ENCODE measurements at places on chromosomes 3 and 15.

GRCh38 chr15:94021621-94022320 lies 209.6 kb upstream of the MCTP2 start:
- no peak for DNase-seq

DNA sequence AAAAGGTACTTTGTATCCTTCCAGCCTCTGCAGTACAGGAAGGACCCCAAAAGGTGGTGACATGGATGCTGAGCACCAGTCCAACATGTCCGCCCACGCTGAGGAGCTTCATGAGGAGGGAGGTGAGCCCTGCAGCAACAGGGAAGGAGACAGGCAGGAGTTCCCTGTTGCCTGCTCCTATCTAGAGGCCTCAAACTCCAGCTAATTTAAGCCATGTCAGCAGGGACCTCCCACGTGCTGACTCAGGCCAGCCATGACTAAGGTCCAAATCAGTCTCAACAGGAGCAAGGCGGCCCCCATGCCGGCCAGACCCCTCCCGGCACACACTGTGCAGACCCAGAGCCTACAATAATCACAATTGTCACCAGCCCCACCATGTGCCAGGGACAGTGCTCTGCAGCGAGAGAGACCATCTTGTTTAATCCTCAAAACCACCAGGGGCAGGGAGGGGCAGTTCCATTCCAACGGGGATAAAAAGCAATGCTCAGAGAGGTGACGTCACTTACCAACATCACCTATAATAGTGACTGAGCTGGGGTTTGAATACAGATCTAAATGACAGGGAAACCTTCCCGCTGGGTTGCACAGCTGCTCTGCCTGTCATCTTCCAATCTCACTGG lies 54.5 kb upstream of the GATA2 start:
- peak; percentile 90 for DNase-seq

GRCh38 chr15:43518197-43518761 lies 871 bp downstream of the MAP1A start:
- DNase-seq: peak; percentile 61

GRCh38 chr15:51533672-51534398 lies 88.7 kb downstream of the DMXL2 start:
- no peak for DNase-seq

GRCh38 chr3:186380622-186381380 lies 18.8 kb upstream of the DGKG start:
- no peak for DNase-seq

- DNase-seq: no peak
Measured at GRCh38 chr3:133944641-133945380, 49.1 kb upstream of the RAB6B start.

- no peak for DNase-seq
Measured at GRCh38 chr3:117304681-117305080, 595.1 kb downstream of the TUSC7 start.

DNA sequence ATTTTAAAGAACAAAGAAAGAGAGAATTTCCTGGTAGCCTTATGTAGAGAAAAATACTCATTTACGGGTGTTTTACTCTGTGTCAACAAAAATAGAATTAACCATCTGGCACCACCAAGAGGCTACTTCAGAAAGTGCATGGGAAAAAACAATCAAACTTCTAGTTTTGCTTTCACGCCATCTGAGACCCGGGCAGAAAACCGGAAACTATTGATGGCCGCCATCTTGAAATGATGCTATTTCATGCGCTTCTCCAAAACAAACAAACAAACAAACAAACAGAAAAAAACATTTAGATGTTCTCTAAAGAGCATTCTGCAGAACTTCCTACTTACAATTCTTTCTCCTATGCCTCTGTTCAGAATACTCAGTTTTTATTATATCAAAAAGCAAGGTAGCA lies 49.4 kb upstream of the SYNPR start:
- peak; percentile 0 for DNase-seq

All from erythroblast (primary cell).